Left forelimb (tissue), 1 donor: ENCODE measurements at places on chromosomes 1 and 21.

DNA sequence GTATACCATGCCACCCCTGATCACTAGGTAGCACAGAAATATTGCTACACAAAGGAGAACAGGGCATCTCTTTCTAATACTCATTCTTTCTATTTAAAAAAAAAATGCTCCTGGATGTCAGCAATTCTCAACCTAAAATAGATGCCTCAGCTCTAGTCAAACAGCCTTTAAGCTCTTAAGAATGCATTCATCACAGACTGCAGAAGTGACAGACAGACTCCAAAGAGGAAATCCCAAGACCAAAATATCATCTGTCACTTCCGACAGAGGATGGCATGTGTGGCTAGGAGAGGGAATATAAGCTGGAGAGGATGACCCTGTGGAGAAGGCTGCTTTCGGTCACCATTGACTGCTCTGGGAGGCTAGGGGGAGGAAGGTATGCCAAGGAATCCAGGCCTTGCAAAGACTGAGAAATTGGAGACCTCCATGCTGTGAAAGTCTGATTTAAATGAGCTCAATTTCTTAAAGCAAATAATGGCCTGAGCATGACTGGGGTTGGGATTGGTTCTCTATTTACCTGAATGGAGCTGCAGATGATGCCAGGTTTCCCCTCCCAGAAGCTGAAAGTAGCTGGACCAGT lies 277.4 kb downstream of the BRINP2 start:
- DNase-seq, result no peak

- no peak for DNase-seq
Observed at GRCh38 chr1:117275055-117275454, 64.3 kb upstream of the VTCN1 start.

GRCh38 chr1:211327346-211327921 lies 801 bp downstream of the TRAF5 start:
- no peak for DNase-seq

DNA sequence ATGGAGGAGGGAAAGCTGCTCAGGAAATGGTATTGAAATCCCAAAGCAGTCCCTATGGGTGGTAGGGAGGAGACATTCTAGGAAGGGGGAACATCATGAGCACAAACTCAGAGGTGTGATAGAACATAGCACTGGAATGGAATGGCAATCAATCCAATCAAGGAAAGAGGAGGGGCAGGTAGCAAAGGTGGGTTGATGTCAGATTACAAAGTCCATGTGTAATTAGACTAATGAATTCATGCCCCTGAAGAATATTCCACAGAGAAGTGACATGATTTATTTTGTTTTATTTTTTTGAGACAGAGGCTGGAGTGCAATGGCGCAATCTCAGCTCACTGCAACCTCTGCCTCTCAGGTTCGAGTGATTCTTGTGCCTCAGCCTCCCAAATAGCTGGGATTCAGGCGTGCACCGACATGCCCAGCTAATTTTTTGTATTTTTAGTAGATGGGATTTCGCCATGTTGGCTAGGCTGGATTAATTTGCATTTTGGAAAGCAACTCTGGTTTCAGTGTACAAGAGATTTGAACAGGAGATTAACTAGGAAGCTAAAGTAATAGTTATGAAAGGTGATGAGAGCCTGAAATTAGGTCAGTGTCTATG lies 36.1 kb downstream of the DEGS1 start:
- no peak for DNase-seq

DNA sequence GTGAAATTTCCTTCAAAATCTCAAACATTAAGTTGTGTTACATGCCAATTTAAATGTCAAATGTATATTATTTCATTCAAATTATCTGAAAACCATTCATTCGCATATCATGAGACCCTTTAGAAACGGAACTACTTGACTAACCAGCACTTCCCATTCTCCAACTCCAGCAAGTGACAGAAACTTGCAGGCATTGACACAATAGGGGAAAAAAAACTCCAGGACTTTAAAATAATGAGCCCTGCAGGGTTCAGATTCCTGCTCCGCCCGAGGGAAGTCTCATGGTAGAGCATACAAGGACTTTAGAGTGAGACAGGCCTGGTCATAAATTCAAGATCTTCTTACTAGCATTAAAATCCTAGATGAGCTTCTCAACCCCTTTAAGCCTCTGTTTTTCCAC lies 138.9 kb downstream of the NR5A2 start:
- no peak for DNase-seq

GRCh38 chr21:41494242-41494641 lies 13.7 kb downstream of the TMPRSS2 start:
- no peak for DNase-seq

DNA sequence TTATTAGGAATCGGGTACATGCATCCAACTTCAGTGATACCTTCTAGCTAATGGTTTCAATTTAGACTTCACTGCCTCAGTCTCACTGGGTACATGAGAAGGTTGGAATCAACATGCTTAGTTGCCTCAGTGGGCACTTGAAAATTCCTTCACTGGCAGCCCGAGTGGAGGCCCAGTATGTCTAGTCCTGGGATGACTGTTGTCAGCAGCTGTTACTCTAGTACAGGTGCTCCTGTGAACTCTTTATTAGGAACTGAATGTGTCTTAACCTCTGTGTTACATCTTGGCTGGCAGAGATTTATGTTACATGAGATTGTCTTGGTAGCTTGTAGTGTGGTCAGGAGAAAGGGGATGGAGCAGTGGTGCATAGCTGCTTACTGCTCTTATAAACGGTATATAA lies 13.4 kb downstream of the PLA2G2E start:
- no peak for DNase-seq

DNA sequence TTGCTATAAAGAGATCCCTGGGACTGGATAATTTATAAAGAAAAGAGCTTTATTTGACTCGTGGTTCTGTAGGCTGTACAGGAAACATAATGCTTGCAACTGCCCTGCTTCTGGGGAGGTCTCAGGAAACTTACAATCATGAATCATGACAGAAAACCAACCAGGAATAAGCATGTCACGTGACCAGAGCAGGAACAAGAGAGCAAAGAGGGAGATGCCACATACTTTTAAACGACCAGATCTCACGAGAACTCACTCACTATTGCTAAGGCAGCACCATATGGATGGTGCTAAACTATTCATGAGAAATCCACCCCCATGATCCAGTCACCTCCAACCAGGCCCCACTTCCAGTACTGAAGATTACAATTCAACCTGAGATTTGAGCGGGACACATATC lies 49.8 kb upstream of the RCC1 start:
- no peak for DNase-seq

- no peak for DNase-seq
Observed at GRCh38 chr1:243489681-243490546, 234.1 kb downstream of the SDCCAG8 start.

GRCh38 chr1:201673915-201674314 lies 135.0 kb downstream of the NAV1 start:
- no peak for DNase-seq

GRCh38 chr1:5617546-5617945 lies 374.7 kb downstream of the NPHP4 start:
- no peak for DNase-seq

GRCh38 chr1:155352631-155353030 lies 31.9 kb downstream of the RUSC1 start:
- DNase-seq, result no peak

- no peak for DNase-seq
Observed at GRCh38 chr1:66623812-66624211, 89.9 kb downstream of the SGIP1 start.

GRCh38 chr1:206000641-206001339 lies 2.4 kb downstream of the RAB7B start:
- DNase-seq, result no peak

DNA sequence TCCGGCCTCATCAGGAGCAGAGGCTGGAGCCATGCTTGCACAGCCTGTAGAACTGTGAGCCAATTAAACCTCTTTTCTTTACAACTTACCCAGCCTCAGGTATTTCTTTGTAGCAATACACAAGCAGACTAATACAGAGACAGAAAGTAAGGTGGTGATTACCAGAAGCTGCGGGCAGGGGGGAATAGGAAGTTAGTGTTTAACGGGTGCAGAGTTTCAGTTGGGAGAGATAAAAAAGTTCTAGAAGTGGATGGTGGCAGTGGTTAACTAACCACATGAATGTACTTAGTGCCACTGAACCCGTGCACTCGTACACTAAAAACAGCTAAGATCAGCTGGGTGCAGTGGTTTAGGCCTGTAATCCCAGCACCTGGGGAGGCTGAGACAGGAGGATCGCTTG lies 80.4 kb upstream of the TARDBP start:
- no peak for DNase-seq

DNA sequence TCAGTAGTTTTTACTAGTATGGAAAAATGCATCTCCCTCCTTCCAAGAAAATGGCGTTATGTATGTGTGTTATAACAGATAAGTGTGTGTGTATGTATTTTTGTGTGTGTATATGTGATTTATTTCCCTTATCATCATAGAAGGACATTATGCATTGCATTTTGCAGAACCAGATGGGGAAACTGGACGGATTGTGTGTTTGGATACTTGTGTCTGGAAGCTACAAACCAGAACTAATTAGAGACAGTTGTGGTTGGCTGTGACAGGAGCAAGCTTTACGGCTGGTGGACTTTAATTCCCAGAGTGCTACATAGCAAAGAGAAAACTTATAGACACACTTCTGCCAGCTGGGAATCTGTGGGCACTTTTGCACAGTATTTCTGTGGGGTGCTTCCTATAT lies 162.5 kb downstream of the RWDD3 start:
- DNase-seq, result no peak

GRCh38 chr1:240691909-240692705 lies 80.2 kb upstream of the GREM2 start:
- peak; percentile 74 for DNase-seq

DNA sequence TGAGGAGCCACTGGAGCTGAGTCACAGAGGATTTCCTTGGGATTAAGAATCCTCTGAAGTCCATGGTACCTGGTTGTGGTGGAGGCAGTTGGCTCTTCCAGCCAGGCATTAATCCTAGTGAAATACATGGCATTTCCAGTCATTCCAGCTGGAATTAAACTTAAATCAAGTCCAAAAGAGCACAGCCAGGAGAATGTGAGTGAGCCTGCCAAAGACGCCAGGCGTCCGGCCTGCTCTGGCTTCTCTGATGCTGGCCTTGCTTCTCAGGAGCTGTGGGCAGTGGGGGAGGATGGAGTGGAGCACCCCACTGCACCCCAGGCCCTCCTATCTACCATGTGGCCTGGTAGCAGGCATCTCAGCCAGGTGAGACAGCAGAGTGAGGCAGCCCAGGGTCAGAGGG lies 23.4 kb upstream of the TENT5C start:
- no peak for DNase-seq

DNA sequence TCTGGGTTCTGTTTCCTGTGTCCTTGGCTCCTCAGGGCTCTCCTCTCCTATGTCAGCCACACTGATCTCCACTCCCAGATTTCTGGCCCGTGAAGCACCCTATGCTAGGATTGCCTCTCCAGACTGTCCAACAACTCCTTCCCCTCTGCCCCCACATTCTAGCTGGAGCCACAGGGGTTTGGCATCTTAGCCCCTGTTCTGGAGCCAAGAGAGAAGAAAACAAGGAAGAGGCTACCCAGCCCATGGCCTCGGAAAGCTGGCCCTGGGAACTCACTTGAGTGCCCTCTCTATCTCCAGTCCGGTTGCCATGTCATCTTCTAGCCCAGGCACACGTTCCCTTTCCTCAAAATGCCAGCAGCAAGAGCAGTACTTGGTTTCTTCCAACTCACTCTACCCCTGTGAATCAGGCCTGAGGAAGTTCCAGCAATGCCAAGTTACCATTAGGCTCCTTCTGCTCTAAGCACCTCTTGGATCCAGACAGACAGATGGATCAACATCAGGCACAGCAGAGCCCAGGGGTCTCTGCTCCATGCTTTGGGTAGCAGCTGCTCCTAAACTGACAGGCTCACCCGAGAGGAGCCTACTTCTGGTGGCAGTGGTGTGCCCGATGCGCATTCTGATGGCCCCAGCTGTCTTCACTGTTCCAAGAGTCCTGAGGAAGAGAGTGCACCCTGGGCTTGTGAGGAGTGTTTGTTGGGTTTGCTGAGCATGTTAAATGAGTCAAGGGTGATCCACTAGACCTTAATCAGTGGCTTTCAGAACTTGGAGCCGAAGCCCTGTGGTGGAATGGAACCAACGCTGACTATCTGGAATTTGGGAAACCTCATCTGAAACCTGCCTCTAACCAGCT lies 11.6 kb upstream of the GPR61 start:
- no peak for DNase-seq

DNA sequence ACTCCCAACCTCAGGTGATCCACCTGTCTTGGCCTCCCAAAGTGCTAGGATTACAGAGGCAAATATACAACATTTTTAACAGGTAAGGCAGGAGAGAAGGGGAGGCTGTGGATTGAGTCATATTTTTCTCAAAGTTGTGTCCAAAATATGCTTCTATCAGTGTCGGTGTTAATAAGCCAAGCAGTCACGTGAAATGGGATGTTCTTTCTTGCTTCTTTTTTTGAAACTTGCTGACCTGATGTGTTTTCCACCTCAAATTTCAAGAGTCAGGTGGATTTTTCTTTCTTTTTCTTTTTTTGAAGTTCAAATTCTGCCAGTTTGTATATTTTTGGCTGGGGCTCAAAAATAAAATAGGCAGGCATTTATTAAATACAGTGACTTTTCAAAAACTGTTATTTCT lies 91.5 kb downstream of the PCP4 start:
- DNase-seq, result no peak

DNA sequence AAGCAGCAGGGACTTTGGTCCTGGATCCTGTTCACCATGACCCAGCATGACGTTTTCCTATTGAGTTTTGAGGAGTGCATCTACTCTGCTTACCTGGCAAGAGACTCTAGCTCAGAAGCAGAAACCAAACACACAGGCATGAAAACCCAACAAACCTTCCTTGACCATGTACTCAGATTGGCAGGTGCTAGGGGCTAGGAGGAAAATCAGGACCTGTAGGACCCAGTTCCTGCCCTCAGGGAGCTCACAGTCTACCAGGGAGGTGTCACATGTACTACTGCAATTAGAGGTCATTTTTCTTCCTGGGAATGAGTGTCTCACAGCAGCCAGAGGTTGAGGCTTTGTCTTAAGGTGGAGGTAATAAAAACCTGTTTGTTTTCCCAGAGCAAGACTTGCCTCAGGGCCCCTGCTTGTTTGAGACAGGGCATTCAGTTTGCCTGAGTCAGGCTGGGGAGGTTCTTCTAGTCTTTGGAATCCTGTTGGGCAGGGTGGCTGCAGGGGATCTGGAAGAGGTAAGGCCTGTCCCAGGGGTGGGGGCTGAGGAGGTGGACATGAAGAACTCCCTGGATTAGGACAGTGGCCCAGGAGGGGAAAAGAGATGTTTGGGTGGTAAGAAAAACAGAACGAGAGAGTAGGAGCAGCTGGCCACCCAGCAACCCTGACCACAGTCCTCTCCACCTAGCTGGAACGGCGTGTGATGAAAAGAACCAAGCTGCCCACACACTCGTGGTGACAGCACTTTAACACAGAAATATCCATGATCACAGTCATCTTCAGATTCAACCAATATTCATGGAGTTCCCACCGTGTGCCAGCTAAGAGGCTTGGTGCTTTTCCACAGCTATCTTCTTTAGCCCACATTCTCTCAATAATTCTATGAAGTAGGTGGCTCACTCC lies 30.8 kb downstream of the IER5 start:
- DNase-seq, result no peak

DNA sequence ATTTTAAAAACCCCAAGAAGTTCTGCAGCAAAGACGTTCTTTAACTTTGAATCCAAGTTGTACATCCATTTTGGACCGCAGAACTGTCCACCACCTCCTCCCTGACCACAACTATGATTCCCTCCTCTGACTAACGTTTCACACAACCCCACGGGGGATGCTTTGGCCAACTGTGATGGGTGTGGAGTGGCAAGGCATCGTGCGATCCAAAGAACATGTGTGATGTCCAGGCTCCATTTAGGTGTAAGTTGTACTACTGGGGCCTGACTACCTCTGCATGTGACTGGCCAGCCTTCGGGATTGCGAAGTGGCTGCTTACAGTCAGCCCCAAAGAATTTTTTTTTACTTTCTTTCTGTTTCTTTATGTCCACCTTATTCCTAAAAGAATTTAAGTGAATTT lies 6.7 kb downstream of the KCNJ15 start:
- DNase-seq, result no peak
